ENCODE measurements at places on chromosomes 11 and 22. TPM values are rescaled to one million over a fixed set of nuclear protein-coding genes. Genes with fewer than 3 reads are reported as not detected.

- no peak for DNase-seq
Measured at GRCh38 chr11:70201882-70202861, 924 bp upstream of the FADD start.

DNA sequence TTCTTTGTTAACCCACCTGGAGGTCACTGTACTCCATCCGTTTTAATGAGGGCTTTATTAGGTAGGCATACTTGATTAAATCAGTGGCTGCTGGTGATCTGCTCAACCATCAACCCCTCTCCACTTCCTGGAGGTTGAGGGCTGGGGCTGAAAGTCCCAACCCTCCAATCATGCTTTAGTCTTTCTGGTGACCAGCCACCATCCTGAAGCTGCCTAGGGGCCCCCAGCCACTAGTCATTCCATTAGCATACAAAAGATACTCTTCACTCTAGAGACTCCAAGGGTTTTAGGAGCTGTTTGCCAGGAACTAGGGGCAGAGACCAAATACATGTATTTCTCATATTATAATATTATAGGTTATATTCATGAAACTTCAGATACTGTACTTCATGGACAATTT, 13.5 kb downstream of the DNAJC24 start:
- no peak for DNase-seq

- DNase-seq, result no peak
Measured at GRCh38 chr11:62344210-62344609, 7.0 kb downstream of the ASRGL1 start.

The OR51E1 gene
- total RNA-seq, result 1.5 TPM

The P2RY6 gene
- total RNA-seq, result 4.2 TPM

GRCh38 chr11:10659339-10660216, 34.0 kb downstream of the IRAG1 start:
- DNase-seq, result no peak

The CEP126 gene
- 9.5 TPM for total RNA-seq

DNA sequence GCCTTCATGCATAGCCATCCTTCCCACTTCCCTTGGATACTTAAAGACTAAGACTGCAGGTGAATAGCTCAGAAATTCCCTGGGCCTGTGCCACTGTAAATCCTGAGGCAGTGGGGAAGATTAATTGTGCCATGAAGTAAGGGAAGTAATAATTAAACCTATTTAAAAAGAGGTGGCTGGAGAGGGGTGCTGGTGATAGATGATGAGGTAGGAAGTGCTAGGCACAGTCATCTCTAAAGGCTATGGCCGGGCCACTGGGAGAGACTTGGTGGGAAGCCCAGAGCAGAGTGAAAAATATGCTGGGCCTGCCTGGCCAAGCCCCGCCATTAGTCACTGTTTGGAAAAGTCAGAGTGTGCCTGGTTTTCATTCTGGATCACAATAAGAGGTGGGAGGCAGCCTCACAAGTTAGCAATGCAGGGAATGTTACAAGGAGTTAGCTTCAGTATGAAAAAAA, 197.2 kb upstream of the PITPNB start:
- DNase-seq, result no peak

The CEND1 gene
- total RNA-seq, result not detected

All from omental fat pad (tissue), 4 donors.